ENCODE measurements at places on chromosomes 7 and 10.

DNA sequence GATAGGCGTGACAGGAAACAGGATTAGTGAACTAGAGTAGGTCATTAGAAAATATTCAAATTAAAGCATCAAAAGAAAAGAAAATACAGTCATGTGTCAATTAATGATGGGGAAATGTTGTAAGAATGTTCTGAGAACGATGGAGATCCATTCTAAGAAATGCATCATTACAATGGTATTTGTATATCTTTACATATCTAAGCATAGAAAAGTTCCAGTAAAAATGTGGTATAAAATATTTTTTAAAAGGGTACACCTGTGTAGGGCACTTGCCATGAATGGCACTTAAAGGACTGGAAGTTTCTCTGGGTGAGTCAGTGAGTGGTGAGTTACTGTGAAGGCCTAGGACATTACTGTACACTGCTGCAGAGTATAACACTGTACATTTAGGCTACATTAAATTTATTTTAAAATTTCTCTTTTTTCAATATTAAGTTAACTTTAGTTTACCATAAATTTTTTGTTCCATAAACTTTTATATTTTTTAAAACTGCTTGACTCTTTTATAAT, 282.5 kb downstream of the BMPER start:
- no peak for DNase-seq

- DNase-seq, result peak; percentile 70
These were observed 312.0 kb downstream of the RNLS start for GRCh38 chr10:88270871-88271713.

- no peak for DNase-seq
These were observed 41.5 kb downstream of the ARHGAP19 start for GRCh38 chr10:97250952-97251351.

- no peak for DNase-seq
These were observed 72.9 kb downstream of the AOAH start for GRCh38 chr7:36651404-36651803.

DNA sequence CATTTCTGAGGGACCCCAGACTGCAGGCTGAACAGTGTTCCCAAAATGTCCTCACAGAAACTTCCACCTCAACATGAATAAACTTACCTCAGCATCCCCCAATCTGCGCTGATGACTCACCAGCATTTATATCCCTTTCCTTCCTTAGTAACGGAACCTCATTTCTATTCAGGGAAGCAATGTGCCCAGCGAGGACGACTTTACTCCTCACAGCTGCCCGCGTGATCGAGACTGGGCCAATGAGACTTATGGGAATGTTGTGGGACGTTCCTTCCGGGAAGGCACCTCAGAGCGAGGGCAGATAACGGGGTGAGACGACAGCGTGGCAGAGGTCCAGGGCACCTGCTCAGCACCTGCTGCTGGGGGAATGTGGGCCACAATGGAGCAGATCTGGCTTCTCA, 73.1 kb upstream of the CAMK2B start:
- DNase-seq, result no peak

- DNase-seq, result no peak
These were observed 32.2 kb downstream of the PHTF2 start for GRCh38 chr7:77830649-77831355.

DNA sequence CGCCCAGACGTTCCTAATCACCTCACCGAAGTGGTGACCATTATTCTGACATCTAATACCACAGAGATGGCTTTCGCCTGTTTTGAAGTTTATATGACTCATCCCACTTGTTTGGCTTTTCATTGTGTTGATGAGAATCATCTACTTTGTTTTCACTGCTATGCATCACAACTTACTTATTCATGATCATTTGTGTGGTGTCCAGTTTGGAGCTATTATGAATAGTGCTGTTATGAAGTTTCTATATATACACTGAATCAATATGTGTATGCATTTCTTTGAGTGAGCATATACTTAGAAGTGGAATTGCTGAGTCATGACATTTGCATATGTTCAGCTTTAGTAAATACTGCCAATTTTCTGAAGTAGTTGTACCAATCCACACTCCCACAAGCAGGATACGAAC, 38.6 kb upstream of the TNKS2 start:
- no peak for DNase-seq

DNA sequence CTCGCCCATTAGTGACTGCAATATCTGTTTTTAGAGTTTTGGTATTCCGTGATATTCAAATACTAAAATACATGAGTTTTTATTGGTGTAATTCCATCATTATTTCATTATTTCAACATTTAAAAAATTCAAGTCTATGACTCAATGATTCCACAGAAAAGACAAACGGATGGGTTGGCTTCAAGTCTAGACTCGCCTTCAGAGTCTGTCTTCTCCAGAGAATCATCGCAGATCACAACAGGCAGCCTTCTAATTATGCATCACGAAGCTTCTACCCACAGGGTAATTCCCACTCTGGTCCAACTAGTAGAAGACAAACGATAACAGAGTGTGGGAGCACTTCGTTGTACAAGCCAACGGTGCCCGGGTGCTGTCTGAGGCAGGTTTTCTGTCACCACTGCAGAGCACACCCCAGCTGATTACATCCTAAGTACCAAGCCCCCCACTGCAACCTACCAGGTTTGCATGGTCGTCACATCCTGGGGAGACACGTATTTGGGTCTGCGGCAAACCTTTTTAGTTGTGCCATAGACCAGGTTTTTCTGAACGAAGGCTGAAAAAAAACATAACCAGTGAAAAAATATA, 28.9 kb downstream of the PARP12 start:
- no peak for DNase-seq

GRCh38 chr10:29119374-29119773, 169.5 kb upstream of the LYZL1 start:
- peak; percentile 12 for DNase-seq

- no peak for DNase-seq
These were observed 104.3 kb downstream of the TRIM24 start for GRCh38 chr7:138564365-138564764.

DNA sequence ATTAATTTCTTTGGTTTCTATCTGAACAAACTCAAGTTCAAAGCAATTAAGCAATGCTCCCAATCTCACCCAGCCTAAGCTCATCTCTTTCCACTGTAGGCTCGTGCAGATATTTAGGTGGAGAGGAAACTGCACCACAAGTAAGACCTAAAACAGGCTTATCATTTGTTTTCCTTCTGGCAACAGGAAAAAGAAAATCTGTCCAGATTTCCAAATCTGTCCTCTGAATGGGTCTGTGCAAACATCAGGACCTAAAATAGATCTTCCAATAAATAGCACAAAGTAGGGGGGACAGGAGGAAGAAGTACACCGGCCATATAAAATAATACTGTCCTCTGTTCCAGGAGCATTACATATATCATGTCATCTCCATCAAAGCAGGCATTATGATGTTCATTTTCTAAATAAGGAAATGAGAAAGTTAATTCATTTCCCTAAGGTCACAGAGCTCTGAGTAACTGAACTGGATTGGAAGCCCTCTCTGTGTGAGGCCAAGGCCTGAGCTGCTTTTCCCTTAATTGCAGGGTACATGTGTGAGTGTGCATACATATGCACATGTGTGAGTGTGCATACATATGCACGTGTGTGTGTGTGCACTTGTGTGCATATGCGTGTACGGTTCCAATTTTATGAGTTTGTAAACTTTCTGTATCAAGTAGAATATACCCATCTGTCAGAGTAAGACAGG, 92.8 kb upstream of the PARD3 start:
- no peak for DNase-seq

GRCh38 chr7:55066524-55066923, 47.7 kb downstream of the EGFR start:
- DNase-seq, result no peak

GRCh38 chr7:143285806-143286521, 1.2 kb downstream of the TMEM139 start:
- DNase-seq, result no peak

GRCh38 chr7:105279688-105280007, 109.1 kb downstream of the SRPK2 start:
- no peak for DNase-seq

DNA sequence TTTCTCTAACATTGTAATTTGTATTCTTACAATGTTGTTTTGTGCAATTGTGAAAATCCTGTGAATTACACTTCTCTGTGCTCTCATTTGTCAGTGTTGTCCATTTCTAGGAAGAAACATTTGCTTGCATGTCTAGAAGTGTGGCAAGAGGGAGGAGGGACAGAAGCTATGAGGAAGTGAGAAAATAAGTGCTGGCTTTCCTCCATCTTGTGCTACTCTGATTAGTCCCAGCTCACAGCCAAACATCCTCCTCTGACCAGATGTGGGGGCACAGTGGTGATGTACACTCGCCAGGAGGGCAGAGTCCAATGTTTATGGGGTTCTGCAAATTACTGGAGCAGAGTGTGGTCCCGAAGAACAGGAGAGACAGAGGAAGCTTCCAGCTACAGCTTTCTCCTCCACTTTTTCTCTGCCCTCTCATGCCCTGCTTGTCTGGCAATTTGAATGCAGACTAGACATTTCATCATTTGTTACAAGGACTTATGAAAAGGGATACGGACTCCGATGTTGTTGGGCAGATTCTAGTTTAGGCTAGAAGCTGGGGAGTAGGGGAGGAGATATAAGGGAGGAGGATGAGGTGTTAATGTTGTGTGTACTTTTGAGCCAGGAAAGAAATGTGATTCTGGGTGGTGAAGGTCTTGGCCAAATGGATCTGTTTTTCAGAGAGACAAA, 131.0 kb upstream of the C1GALT1 start:
- no peak for DNase-seq

- DNase-seq, result no peak
These were observed 179.1 kb downstream of the TCF7L2 start for GRCh38 chr10:113129117-113129516.

GRCh38 chr7:156450473-156450872, 190.1 kb upstream of the RNF32 start:
- no peak for DNase-seq

DNA sequence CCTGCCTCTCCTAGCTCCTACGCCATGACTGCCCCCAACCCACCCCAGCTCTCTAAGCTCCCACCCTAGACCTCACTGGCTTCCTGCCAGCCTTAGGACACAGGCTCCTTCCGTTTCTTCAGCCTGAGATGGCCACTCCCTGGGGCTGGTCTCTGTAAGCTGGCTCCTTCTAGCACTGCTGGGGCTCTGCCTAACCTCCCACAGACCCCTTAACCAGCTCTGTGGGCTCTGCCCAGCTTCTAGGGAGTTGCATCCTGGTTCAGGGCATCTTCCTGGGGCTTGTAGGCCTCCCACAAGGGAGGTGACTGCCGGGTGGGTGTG, 478.6 kb upstream of the KLF6 start:
- DNase-seq, result no peak

GRCh38 chr7:111960984-111961383, 245.2 kb downstream of the DOCK4 start:
- no peak for DNase-seq

GRCh38 chr7:45001138-45001694, 1.2 kb downstream of the CCM2 start:
- DNase-seq, result peak; percentile 82

- no peak for DNase-seq
These were observed 13.5 kb upstream of the OCM start for GRCh38 chr7:5867060-5867459.

GRCh38 chr10:132848291-132848701, 62.3 kb upstream of the NKX6-2 start:
- DNase-seq, result no peak

DNA sequence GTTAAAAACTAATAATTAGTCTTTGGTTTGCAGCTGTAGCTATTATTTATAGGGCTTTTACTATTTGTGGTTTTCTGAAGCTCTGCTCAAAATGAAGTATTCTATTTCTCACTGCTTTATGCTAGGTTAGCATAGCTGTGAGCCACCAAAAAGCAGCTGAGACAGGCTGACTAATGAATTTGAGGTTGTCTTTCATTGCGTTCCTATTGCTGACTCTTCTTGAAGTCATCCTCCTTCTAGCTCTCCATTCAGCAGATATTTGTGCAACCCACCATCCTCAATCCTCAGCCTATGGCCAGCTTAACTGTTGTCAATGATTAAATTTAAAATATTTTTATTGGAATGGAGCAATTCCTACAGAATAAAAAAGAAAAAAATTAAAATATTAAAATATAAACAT, 2.1 kb upstream of the RALA start:
- DNase-seq, result no peak
